CD4-positive, alpha-beta T cell treated with Interleukin-15 for 1 hour (primary cell): ENCODE measurements at places on chromosomes 12 and 14.

- DNase-seq = no peak
These were observed at the start of gene DLK1 for GRCh38 chr14:100726550-100727085. TSS of gene DLK1 (plus strand) at chr14:100726892. CDS start at chr14:100727069, 177 bp downstream.

- DNase-seq = no peak
These were observed 232.8 kb downstream of the MSRB3 start for GRCh38 chr12:65511134-65511834.

DNA sequence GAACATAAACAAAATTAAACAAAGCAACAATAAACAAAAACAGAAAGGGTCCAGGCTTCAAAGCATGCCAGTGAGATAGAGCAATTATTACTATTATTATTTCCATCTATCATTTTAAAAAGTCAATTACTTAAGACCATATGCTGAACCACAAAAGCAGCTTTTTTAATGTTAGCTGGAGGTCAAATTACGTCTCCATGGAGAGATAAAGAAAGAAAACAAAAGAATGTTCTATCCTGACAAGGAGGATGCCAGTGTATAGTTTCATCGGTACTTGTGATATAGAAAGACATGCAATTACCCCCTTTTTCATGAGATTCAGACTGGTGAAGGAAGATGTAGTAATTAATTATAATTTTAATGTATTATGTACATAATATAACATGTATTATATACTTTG, 81.6 kb upstream of the DCN start:
- DNase-seq = no peak

DNA sequence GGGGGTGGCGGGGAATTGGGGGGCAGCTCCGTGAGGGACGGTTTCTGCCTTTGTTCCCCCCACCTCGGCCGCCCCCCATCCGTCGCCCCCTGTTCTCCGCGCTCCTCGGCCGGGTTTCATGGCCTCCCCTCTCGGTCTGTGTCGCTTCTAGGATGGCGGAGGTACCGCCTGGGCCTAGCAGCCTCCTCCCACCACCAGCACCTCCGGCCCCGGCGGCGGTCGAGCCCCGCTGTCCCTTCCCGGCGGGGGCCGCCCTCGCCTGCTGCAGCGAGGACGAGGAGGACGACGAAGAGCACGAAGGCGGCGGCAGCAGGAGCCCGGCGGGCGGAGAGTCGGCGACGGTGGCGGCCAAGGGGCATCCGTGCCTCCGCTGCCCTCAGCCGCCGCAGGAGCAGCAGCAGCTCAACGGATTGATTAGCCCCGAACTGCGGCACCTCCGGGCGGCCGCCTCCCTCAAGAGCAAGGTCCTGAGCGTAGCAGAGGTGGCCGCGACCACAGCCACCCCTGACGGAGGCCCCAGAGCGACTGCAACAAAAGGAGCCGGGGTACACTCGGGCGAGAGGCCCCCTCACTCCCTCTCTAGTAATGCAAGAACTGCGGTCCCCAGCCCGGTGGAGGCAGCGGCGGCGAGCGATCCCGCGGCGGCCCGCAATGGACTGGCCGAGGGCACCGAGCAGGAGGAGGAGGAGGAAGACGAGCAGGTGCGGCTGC, 575 bp downstream of the NAA30 start:
- DNase-seq = peak; percentile 24
